Cerebellum (tissue), 4 donors: ENCODE measurements at places on chromosomes 2 and 18. TPM values are rescaled to one million over a fixed set of nuclear protein-coding genes. Genes with fewer than 3 reads are reported as not detected.
A peak's percentile ranks its signal among the peaks of the same experiment; 100 is the strongest.

- no peak for DNase-seq
These were observed 46.7 kb downstream of the LYPD1 start for GRCh38 chr2:132623096-132623839.

TBC1D8 gene
- 12.8 TPM for total RNA-seq

- no peak for DNase-seq
These were observed 132.9 kb downstream of the FAM161A start for GRCh38 chr2:61720911-61721310.

GRCh38 chr2:29082804-29083495 is 8.6 kb upstream of the PCARE start:
- no peak for DNase-seq

DNA sequence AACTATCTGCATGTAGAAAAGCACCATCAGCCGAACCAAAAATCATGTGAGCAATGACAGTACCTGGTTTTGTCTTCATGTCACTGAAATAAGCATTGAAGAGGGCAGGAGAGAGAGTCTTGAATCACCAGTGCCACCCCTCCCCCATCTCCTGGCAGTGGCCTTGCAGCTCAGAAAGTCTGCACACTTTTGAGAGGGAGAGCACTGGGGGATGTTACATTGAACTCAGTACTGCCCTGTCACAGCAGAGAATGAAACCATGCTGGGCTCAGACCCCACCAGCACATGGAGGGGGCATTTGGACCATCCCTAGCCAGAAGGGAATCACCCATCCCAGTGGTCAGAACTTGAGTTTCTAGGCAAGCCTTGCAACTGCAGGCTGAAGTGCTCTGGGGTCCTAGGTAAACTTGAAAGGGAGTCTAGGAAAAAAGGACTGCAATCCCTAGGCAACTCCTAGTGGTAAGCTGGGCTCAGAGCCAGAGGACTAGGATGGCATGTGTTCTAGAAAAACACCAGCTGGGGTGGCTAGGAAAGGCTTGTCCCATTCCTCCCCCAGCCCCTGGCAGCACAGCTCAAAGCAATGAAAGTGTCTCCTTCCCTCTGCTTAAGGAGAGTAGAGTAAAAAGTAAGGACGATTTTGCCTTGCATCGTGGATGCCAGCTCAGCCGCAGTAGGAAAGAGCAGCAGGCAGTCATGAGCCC is 259.9 kb upstream of the MYT1L start:
- DNase-seq, result peak; percentile 28
